Stimulated activated CD8-positive, alpha-beta memory T cell treated with anti-CD3 and anti-CD28 coated beads, Interleukin-12 subunit alpha, Interleukin-12 subunit beta, amount 100 ng/mL, for 1 hour (primary cell): ENCODE measurements at places on chromosomes 2 and 18.

GRCh38 chr2:223494496-223494895 lies 107.7 kb downstream of the SCG2 start:
- DNase-seq, result no peak

DNA sequence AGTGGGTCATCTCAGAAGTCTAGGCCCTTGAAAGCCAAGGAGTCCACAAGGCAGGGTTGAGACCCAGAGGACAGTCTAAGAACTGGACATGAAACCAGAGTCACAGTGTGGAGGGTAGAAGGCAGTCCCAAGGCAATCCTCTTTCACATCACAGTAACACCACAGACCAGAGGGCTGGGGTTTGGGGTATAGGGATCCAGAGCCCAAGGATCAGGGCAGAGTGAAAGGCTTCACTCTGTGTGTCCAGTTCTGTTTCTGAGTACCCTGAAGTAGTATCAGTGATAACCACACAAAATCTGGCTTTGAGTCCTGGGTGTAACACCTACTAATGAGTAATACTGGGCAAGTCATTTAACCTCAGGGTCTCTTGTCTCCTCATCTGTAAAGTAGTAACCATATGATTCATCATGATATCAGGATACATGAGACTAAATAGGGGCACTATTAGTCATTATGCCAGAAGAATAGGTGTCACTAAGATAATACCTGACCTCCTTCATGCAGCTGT lies 91.0 kb downstream of the ICA1L start:
- no peak for DNase-seq

DNA sequence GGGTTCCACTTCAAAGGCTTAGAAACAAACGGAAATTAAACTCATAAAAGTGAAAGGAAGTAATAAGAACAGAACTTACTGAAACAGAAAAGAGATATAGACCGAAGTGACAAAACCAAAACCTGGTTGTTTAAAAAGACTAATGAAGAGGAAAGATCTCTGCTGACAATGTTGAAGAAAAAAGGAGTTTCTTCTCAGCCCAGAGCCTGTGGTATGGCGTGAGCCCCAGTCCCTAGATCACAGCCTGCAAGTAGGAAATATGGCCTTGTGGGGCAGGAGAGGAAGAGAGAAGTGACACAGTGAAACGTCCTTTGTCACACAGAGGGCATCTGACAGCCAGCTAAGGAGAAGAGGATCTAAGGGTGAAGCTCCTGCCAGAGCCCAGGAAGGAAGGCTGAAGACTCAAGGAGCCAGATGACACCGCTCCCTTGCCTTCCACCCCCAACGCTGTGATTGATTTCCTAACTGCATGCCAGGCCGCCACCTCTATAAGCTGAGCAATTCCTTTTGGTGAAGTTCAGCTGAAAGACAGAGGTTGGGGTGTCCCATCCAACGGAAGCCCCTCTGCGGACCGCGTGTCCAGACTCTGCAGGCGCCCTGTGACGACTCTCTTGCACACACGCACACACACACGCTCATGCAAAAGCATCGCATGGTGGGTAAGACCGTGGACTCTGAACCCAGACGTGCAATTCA lies 141.1 kb downstream of the HDAC4 start:
- DNase-seq, result no peak

GRCh38 chr2:164746713-164747112 lies 94.9 kb downstream of the COBLL1 start:
- DNase-seq, result no peak

GRCh38 chr2:199443589-199444130 lies 14.1 kb downstream of the SATB2 start:
- DNase-seq, result no peak

- DNase-seq, result no peak
Observed at GRCh38 chr2:19146867-19147266, 211.6 kb downstream of the OSR1 start.

DNA sequence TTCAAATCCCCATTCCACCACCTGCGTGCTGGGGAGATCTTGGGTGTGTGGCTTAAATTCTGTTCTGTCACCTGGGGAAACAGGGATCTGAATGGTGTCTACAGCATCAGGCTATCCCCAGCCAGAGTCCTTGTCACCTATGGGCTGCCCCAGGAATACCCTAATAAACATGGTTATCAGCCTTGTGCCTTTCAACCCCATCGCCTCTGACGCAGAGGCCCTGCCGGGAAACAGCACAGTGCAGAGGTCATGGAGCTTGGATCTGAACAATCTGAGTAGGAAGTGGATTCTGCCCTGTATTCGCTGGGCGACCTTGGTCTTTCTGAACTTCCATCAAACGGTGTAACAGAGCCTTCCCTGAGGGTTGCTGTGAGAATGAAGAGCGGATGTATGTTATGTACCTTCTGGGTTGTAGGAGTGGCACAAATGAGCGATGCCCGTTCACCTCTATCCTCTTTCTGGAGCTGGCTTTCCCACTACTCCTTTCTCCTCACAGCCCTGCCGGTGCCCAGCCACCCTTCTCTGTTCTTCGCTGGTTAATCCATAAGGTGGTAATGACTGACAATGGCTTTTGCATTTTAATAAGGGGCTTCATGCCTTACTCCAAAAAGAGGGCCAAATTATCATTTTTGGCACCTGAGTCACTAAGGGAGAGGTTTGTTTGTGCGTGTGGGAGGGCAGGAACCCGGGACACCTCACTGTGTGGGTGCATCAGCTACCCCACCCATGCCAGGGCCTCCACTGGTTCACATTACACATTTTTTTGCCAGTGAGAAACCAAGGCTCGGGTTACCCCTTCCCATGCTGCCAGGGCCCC lies 256.5 kb downstream of the MYCN start:
- DNase-seq, result no peak

DNA sequence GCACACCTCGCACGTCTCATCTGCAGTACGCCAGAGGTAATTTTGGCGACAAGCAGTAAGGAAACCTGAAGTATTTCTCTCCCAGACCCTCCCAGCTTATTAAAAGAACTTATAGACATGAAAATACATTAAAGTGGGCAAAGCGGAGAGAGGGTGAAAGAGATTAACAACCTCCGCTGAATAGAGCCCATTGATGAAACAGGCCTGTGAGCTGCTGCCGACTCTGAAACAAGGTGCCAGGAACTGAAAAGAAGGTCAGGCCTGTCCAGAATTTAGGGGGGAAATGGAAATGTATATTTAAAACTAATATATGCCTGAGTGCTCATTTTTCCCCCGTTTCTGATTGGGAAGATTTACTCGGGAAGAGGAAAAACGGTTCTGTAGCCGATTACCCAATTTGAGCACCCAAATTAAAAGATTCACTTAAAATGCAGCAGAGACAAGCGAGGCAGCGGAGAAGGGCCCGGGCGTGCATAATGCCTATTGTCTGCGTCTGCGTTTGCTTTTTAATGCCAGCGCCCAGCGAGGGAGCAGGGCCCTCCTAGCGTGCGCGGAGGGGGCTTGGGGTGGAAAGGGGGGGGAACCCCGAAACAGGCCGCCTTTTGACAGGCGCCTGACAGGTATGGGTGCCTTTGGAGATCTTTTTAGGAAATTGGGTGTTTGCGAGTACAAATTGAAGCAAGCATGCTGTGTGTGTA lies 316.2 kb downstream of the GBX2 start:
- no peak for DNase-seq
